ENCODE measurements at places on chromosomes 1 and 21.

DNA sequence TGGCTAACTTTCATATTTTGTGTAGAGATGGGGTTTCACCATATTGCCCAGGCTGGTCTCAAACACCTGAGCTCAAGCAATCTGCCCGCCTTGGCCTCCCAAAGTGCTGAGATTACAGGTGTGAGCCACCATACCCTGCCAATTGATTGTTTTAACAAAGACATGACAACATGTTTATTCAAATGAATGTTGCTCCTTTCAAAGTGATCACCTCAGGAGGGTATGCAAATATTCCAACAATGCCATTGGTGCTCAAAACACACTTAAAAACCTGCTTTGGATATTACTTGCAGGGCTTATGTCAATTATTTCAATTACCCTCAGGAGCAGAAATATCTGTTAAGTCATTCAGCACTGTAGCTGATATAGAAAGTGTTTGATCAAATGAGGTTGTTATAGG lies 7.9 kb downstream of the LAX1 start:
- DNase-seq, result no peak

GRCh38 chr21:28136656-28137255 lies 855.9 kb downstream of the LTN1 start:
- no peak for DNase-seq

GRCh38 chr1:41370756-41371420 lies 9.7 kb downstream of the FOXO6 start:
- no peak for DNase-seq

DNA sequence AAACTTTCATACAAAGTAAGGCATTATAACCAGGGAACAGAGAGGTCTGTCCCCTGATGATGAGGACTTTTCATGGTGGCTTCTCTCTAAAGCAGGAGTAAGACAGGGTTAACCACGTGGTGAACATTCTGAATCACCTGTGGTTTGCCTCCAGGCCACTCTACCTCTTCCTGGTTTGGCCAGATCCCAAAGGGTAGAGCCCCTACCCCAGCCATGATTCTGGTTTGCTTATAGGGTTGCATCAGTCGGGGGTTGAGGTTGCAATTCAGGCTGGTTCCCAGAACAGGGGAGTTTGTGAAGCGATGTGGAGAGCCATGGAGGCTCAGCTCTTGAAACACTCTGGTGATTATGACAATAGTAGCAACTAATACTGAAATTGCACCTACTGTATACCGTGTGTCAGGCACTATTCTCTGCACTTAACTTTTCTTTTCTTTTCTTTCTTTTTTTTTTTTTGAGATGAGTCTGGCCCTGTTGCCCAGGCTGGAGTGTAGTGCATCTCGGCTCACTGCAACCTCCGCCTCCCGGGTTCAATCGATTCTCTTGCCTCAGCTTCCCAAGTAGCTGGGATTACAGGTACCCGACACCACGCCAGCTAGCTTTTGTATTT lies 8.3 kb downstream of the CNR2 start:
- peak; percentile 50 for DNase-seq

DNA sequence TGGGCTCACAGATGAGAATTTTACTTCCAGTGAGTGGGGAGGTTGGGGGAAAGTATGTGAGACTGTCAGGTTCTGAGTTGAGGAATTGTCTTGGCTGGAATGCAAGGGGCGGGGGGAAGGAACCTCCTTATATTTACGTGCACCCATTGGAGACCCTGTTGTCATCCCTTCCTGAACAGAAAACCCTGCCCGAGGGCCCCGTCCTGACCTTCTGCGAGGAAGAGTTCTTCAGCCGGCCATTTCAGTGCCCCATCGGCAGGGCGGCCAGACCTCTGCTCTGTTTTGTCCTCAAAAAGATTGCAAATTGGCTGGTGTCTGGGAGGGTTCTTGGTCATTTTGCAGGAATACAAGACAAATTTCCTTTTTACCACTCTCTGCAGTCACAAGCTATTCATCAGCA lies 7.1 kb downstream of the KIF26B start:
- no peak for DNase-seq

- no peak for DNase-seq
Measured at GRCh38 chr1:156108057-156108456, 6.5 kb upstream of the LMNA start.

- no peak for DNase-seq
Measured at GRCh38 chr1:58927041-58927721, 143.3 kb upstream of the JUN start.

DNA sequence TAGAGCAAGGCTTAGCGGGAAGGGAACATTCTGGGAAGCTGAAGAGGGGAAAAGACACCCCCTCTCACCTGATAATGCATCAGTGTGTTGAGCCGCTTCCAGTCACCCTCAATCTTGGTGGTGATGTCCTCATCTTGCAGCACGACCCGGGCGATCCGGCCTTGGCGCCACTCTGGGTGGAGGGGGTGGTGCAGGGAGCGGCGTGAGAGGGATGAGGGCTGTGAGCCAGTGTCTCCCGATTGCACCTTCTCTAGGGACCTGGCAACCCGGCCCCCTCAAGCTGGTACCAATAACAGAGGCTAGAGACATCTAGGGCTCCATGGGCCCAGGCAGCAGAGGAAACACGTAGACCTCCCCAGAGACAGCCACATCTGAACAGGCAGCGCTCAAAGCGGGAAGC lies 127.4 kb upstream of the CD34 start:
- no peak for DNase-seq

GRCh38 chr1:213423041-213423440 lies 372.0 kb downstream of the RPS6KC1 start:
- DNase-seq, result no peak

- DNase-seq, result no peak
Measured at GRCh38 chr1:202540448-202540847, 169.8 kb downstream of the SYT2 start.

GRCh38 chr1:107132195-107132594 lies 8.6 kb upstream of the NTNG1 start:
- no peak for DNase-seq

DNA sequence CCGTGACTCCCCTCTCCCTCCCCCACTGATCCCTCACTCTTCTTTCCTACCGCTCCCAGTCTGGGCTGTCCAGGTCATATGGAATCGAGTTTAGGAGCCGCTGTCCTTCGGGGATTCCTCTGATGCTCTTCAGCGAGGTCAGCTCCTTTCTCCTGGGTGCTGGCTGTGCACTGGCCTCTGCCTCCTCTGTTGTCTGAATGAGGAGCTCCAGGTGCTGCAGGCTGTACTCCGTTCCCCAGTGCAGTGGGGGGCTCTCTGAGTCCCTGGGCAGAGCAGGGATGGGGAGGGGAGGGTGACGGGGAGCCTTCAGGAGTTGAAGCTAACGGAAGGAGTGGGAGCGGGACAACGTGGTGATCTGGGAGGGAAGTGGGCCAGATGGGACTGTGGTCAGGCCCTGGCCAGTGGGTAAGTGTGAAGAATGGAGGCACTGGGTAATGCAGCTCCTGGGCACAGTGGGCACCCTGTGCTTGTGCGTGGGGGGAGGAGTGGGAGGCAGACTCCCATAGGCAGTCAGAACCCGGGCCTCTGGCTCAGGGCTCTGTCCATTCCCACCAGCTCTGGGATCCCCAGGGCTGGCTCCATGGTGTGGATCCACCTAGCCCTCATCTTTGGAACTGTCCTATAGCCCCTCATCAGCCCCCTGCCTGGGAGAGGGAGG lies 59.5 kb upstream of the TLR5 start:
- no peak for DNase-seq

DNA sequence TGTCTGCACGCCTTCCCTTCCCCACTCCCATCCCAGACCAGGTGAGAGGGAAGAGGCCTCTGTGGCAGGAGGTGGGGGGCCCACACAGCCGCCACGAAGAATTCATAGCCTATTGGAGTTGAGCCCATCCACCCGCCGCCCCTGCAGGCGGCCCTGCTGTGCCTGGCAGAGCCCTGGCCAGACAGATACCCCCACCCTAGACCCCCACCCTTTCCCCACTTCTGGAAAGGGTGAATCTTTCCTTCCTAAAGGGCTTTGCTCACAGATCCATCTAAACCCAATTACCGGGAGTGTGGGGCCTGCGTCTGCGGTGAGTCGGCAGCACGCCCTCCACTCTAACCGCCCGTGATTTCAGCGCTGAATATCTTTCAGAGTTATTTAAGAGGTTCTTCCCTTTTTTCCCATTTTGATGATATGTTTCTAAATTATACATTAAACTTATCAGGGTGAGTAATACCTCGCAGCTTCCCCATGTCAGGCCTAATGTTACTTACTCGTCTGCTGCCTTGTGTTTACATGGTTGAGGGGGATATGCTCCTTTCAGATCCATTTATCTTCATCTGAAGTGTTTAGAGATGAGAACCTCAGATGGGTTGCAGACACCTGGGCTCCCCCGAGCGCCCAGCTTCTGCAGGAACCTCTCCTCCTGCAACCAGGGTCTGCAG lies 183.9 kb upstream of the VAMP3 start:
- no peak for DNase-seq

DNA sequence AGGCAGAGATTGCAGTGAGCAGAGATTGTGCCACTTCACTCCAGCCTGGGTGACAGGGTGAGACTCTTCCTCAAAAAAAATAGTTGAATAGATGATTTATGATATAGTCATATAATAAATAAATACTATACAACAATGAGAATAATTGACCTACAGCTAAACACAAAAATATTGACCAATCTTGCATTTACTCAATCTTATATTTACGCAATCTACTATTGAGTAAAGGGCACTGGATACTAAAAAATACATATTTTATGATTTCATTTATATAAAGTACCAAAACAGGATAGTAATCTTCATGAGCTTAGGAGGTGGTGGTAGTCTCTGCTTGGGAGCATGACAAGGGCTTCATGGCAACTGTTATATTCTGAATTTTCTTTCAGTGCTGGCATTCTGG lies 19.1 kb upstream of the GBP3 start:
- no peak for DNase-seq
